ENCODE measurements at places on chromosomes 4 and X.

DNA sequence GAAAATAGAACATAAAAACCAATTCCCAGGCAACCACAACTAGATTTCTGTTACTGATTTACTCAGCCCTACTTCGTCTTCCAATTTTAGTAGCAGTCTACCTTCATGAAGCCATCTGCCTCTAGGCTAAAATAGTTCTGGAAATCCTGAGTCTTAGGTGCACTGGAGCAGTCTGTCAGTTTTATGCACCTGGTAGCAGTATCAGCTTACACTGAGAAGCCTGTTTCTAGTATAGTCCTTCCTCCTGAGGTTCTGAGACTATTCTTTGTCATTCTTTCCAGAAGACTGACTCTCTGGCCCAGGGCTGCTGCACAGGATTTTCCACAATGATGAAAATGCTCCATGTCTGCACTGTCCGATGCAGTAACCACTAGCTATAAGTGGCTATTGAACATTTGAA lies 16.9 kb upstream of the HPRT1 start:
- ATAC-seq: no peak

DNA sequence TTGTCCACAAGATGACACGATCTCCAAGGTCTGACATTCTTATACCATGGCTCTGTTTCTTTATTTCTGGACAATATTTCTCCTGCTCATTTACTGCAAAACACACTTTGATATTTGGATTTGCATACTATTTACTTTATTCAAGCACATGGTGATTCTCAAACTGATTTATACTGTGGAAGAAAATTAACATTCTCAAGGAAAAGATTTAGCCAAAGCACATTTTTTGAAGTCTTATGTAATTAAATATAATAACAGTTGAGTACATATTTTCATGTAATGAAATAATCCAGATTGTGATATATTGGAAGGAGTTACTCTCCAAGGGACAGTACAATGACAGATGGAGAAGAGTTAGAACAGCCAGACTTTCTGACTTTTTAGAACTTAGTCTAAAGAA lies 155.8 kb upstream of the CT83 start:
- no peak for ATAC-seq

DNA sequence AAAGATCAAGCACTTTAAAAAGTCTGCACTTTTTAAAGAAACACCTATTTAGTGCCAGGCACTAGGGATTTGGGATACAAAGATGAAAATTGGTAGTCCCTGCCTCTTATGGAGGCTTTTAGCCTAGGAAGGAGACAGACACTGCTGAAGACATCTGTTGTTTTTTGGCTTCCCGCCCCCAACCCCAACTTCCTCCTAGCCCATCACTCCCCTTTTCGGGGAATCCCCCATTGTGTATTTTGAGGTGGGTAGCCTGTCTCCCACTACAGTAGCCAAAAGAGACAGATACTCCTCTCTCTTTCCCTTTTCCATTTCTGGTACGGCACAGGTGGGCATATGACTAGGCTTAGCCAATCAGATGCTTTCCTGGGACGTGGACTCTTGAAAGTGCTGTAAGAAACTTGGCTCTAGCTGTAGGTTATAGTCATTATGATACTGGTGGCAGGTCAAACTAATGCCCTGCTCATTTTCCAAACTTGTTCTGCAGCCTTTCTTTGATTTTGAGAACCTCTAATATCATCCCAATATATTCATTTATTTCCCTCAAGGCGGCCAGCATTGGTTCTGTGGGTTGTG lies 194.6 kb upstream of the RBPJ start:
- ATAC-seq: no peak

DNA sequence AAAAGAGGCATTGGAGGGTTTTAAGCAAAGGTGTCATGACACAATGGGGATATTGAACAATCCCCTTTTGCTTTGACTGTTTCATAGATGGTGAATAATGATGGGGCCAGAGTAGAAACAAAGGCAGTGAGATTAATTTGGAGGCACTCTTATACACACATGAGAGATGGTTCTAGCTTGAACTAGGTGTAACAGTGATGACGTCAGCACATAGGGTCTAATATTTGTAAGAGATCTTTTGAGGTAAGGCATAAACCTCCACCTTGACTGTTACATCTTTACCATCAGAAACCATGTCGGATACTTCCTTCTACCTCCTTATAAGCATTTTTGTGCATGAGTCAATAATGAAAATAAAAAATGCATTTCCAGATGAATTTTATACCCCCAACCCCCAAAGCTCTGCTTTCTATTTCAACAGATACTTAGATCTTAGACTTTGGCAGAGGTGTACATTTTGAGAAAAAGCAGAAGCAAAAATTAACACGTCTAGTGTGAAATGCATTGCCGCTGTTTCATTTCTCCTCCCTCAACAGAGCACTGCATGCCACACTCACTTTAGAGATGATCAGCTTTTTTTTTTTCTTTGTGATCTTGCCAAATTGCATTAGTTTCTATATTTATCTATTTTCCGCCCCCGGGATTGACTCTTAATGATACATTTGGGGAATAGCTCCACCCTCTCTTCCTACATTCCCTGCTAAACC lies 87.2 kb downstream of the HS3ST1 start:
- no peak for ATAC-seq

DNA sequence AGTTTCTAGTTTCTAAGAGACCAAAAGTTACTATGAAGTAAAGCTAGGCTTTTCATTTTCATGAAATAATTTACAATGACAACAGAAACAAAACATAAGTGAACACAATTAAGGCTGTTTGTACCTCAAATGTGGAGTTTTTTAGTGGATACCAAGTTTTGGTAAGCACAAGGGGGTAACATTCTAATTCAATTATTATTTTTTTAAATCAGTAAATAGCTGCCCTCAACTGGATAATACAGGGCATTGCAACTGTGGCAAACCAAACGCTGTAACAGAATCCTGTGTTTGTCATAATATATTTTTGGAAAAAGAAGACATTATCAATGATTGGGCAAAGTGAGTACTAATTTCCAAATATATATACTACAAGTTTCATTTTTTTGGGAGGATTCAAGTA lies 150.3 kb downstream of the FBXW7 start:
- no peak for ATAC-seq

DNA sequence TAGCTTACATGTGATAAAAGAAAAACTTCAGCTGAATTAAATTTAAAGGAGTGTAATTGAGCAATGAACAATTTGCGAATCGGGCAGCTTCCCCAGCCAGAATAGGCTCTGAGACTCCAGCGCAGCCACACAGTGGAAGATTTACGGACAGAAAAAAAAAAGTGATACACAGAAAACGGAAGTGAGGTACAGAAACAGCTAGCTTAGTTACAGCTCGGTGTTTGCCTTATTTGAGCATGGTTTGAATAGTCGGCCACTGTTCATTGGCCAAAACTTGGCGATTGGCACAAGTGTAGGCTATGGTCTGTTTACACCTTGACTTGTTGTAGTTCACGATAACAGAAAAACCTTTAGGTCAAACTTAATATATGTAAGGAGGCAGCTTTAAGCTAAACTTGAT lies 16.7 kb upstream of the SUPT20HL1 start:
- ATAC-seq: no peak

- no peak for ATAC-seq
Measured at GRCh38 chr4:5632571-5632970, 75.8 kb downstream of the EVC2 start.

All from gastroesophageal sphincter (tissue), 4 donors.